Smooth muscle cell of the umbilical artery (primary cell): ENCODE measurements at places on chromosomes 2 and 18. TPM values are rescaled to one million over a fixed set of nuclear protein-coding genes. Genes with fewer than 3 reads are reported as not detected.

The TRABD2A gene
- 6.0 and 7.7 TPM in 2 replicates for total RNA-seq

The ANKRD53 gene
- total RNA-seq, result 1.5 and 1.8 TPM in 2 replicates

The CDH19 gene
- total RNA-seq, result not detected in 2 replicates

The LYPD6 gene
- total RNA-seq, result 7.8 and 8.6 TPM in 2 replicates

The MC4R gene
- not detected in 2 replicates for total RNA-seq

The POTEC gene
- total RNA-seq, result not detected in 2 replicates

The APOB gene
- under 0.01 TPM in 1 of 2 replicates, not detected in the other for total RNA-seq

The TUBB8B gene
- not detected in 2 replicates for total RNA-seq

The LAMA1 gene
- 31.2 and 44.6 TPM in 2 replicates for total RNA-seq

The ADNP2 gene
- 12.5 and 19.0 TPM in 2 replicates for total RNA-seq

The LNPK gene
- 52.3 and 64.5 TPM in 2 replicates for total RNA-seq

The REG1B gene
- not detected in 2 replicates for total RNA-seq

The DYNC2LI1 gene
- 29.7 and 33.6 TPM in 2 replicates for total RNA-seq

The VPS4B gene
- total RNA-seq, result 40.7 and 51.4 TPM in 2 replicates

The FSHR gene
- not detected in 2 replicates for total RNA-seq

The ALK gene
- not detected in 2 replicates for total RNA-seq

The IGFBP5 gene
- total RNA-seq, result 474 and 1,007 TPM in 2 replicates

The RGPD3 gene
- 0.30 and 0.37 TPM in 2 replicates for total RNA-seq

The SERPINB7 gene
- total RNA-seq, result 31.5 and 43.6 TPM in 2 replicates

The MMADHC gene
- 184 and 212 TPM in 2 replicates for total RNA-seq

The CLIP4 gene
- total RNA-seq, result 46.8 and 47.8 TPM in 2 replicates

The ZEB2 gene
- total RNA-seq, result 50.8 and 86.9 TPM in 2 replicates

The THSD7B gene
- total RNA-seq, result not detected in 2 replicates

The KCNJ3 gene
- under 0.01 TPM in 1 of 2 replicates, not detected in the other for total RNA-seq

The HS1BP3 gene
- total RNA-seq, result 24.3 and 32.1 TPM in 2 replicates

The SP5 gene
- total RNA-seq, result not detected in 2 replicates

The OTOF gene
- 0.05 TPM in 1 of 2 replicates, not detected in the other for total RNA-seq

The CROCC2 gene
- not detected in 2 replicates for total RNA-seq

The ACTG2 gene
- 94.1 and 175 TPM in 2 replicates for total RNA-seq

The EN1 gene
- 0.18 and 0.30 TPM in 2 replicates for total RNA-seq
